ENCODE measurements at places on chromosomes 16 and 17.

DNA sequence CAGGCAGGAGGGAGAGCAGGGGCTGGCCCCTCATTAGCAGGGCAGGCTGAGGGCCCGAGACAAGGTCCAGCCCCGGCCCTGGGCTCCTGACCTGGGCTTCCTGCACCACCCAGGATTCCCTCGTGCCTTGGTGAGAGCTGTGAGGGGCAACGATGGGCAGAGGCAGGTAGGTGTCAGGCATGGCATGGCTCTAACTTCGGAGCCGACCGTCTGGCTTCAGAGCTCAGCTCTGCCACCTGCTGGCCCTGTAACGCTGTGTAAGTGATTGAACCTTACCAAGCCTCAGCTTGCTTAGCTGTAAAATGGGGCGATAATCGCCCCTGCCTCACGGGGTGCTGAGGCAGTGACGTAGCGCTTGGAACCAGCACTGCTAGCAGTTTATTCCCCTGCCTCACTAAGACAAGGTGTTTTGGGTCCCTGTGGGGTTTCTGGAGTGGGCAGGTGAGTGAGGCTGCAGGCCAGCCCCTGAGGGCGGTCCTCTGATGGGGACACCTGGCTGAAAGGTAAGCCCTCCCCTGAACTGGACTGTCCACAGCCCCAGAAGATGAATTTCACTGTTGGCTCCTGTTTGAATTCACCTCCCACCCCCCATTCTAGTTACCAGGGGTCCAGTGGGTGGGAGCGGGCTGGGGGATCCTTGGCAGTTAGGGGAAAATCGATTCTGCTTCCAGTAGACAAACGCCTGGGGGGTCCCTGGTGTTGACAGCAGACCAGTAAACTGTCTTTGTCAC, 184.8 kb upstream of the GSE1 start:
- no peak for DNase-seq

DNA sequence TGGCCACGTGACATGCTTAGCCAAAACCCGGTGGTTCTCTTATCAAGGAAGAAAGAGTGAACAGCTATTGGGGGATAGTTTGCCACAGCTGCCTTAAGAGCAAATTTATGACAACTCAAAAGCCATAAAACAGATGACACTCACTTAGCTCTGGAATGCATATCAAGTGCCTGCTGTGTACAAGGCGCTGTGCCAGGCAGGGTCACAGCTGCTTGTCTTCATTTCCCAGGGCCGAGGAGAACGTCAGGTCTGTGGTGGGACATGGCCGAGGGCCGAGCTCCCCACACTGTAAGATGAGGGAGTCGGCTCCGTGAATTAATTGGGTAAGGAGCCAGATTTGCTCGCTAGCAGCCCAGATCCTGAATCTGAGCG, 14.0 kb downstream of the EEF2K start:
- DNase-seq = no peak

DNA sequence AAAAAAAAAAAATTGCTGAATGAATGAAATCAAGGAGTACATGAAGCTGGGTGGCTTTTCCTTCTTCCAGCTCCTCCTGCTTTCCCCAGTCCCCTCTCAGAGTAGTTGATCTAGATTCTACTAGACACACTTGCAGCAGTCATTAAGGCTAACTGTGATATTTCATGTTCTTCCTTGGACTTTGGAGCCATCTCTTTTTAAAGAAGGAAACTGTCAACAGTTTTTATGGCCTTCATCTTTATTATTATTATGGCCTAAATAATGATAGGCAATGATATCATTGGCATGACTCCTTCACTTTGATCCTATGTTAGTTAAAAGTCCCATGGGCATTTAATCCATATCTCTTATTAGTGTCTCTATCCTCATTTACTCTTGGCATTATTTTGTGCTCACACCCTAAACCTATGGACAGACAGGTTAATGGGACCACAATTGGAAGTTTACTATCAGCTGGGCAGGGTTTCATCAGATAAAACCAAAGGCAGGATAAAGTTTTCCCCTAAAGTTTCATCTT, 9.7 kb downstream of the C17orf78 start:
- no peak for DNase-seq

DNA sequence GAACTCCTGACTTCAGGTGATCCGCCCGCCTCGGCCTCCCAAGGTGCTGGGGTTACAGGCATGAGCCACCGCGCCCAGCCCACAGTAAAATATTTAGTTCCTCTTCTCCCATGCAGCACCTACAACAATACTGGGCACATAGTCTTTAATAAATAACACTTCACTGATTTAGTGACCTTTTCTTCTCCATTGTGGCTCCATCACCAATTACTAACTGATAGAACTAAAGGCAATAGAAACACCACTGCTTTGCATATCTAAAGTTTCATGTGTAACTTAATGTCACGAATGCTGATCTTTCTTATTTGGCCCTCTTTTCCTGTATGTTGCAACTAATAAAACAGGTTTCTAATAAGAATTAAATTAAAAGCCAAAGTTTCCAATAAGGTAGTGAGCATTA, 38.9 kb downstream of the TRIM37 start:
- DNase-seq = no peak

GRCh38 chr16:26787924-26788323, 278.8 kb upstream of the C16orf82 start:
- no peak for DNase-seq

DNA sequence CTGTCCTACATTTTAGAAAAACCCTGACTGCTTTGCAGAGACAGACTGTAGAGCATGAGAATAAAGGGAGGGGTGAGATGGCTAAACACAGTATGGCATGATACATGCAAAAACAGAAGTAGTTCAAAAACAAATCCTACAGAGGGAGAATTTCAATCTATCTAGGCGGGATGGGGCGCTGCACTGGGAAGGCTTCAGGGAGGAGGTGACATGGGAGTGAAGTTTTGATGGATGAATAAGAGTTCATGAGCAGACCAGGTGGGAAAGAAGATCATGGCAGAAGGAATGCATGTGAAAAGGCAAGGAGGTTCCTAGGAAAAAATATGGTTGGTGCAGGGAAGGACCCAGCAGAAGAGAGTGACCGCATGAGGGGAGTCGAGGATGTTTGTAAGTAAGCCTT, 19.2 kb downstream of the HS3ST3B1 start:
- no peak for DNase-seq

- DNase-seq = no peak
Measured at GRCh38 chr17:57562184-57562698, 182.9 kb downstream of the CCDC182 start.

GRCh38 chr17:13398853-13399252, 202.9 kb downstream of the HS3ST3A1 start:
- DNase-seq = no peak

- no peak for DNase-seq
Measured at GRCh38 chr17:75753514-75754377, 11.2 kb downstream of the GALK1 start.

GRCh38 chr16:31484491-31485171, 1.7 kb downstream of the SLC5A2 start:
- no peak for DNase-seq

- no peak for DNase-seq
Measured at GRCh38 chr16:7397901-7398300, 65.3 kb downstream of the RBFOX1 start.

- no peak for DNase-seq
Measured at GRCh38 chr17:69516911-69517310, 102.4 kb downstream of the MAP2K6 start.

GRCh38 chr16:28610595-28611191, 849 bp upstream of the SULT1A1 start:
- no peak for DNase-seq

DNA sequence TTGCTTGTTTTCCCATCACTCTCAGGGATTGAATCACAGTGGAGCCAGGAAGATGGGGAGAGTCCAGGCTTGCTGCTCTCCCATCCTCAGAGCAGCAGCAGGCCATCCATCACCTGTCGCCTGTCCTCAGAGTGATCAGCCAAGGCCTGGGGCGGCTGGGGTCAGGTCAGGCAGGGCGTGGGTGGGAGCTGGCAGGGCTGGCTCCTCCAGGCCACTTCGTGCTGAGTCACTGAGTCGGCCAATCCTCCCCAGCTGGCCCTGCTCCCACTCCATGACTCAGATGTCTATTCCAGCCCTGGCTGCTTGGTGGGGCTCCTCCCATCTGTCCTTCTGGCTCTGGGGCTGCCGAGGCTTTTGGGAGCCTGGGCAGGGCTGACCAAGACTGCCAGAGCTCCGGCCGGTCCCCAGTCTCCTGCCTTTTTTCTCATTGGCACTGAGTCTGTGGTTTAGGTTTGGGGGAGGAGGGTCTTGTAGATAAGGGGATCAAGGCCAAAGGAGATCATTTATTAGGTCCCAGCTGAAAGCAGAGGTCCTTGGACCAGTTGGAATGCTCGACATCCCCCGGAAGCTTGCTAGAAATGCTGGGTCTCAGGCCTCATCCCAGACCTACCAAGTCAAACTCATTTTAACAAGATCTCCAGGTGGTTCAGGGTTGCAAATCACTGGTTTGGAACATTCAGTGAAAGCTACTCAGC, 72.7 kb downstream of the ABCC1 start:
- peak; percentile 97 for DNase-seq

- no peak for DNase-seq
Measured at GRCh38 chr16:84048270-84048669, 5.7 kb upstream of the SLC38A8 start.

DNA sequence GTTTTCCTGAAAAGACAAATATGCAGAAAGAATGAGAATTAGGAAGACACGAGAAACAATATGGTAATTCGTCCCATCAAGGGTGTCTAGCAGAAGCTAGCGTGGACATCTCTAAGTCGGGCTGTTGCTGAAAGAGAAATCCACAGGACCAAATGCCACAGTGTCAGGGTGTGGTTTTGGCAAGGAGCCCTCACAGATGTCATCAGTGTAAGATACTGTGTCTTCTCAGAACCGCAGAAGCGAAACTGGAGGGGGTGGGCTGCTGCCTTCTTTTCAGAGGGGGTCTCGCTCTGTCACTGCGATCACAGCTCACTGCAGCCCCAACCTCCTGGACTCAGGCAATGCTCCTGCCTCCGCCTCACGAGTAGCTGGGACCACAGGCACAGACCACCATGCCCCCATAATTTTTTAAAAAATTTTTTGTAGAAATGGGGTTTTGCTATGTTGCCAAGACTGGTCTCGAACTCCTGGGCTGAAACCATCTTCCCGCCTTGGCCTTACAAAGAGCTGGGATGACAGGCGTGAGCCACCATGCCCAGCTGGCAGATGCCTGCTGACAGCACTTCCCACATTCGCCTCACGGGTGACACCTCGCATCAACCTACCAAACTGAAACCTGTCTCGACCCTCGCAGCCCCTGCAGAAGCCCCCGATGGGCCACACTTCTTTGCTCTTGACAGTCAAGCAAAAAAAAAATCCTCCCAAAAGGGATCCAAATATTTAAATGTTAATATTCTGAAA, 26.2 kb downstream of the TRAP1 start:
- no peak for DNase-seq

DNA sequence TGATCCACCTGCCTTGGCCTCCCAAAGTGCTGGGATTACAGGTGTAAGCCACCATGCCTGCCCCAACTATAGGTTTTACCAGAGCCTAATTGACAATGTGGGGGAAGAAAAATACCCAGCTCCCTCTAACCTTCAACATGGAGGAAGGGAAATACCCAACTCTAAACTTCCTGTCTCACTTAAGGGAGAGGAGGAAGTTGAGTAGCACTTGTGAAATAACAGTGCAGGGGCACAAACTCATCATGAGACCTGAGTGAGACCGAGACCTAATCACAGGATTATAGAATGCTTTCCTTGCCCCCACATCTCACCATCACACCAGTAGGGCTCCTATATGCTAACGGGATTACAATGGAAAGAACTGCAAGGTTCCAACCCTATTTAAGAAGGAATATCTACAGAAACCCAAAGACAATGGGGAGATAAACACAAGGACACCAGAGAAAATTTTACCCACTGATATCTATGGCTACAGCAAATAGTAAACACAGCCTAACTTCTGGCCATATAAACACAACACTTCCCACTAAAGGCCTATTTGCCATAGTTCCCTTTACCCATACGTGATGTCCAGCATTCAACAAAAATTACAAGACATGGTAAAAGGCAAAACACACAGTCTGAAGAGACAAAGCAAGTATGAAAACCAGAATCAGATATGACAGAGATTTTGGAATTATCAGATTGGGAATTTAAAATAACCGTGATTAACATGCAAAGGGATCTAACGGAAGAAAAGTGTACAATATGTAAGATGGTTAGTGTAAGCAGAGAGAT, 26.9 kb downstream of the OR3A1 start:
- DNase-seq = no peak

GRCh38 chr17:20965492-20965891, 77.3 kb downstream of the USP22 start:
- DNase-seq = no peak

GRCh38 chr17:81032641-81033480, 2.1 kb upstream of the BAIAP2 start:
- DNase-seq = no peak

DNA sequence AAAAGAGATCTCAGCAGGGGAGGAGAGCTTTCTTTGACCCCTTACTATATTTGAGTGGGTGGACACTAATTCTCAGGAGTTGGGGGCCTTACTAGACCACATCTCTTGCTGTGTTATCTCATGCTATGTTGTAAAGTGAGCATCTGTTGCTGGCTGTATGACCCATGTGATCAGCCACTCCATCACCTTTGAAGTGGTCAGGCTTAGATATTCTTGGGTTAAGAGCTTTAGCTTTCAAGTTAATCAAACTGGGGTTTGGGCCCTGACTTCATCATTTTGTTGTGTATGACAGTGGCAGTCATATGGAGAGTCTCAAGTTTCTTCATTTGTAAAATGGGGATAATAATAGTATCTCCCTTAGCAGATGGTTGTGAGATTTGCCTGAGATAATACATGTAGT, 201.1 kb downstream of the FTO start:
- no peak for DNase-seq

DNA sequence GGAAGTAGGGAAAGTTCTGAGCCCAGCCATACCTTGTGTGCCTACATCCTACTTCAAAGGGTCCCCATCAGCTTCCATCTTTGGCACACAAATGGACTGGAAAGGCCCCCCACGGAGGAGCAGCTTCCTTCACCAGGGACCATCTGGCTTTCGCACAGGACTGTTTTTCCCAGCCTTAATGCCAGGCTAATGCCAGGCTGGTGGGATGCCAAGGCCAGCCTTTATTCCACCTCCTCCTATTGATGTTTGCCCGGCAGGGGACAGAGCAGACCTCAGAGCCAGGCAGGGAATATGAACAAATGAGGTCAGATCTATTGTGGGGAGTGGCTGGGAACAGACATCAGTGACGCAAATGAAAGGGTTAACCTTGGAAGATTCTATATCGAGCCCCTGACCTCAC, 5.7 kb downstream of the GPR179 start:
- DNase-seq = no peak

GRCh38 chr17:41932816-41933389, 2.5 kb downstream of the ODAD4 start:
- no peak for DNase-seq

Data from right atrium auricular region (tissue), 2 donors.